T-cell (primary cell): ENCODE measurements at places on chromosomes 11 and 22.

- no peak for DNase-seq
These were observed 1.6 kb downstream of the TCP11L1 start for GRCh38 chr11:33040862-33041453.

GRCh38 chr11:94557421-94557820 is 9.7 kb upstream of the PIWIL4 start:
- no peak for DNase-seq

DNA sequence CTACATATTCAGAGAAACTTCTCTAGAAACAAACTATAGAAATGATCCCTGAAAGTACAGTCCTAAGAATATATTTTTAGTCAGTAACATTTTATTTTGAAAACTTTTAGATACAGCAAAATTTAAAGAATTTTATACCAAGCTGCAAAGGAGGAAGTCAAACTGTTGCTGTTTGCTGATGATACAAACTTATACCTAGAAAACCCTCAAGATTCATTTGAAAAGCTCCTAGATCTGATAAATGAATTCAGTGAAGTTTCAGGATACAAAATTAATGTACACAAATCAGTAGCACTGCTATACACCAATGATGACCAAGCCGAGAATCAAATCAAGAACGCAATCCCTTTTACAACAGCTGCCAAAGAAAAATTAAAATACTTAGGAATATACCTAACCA is 10.1 kb downstream of the ZBTB44 start:
- DNase-seq: no peak

DNA sequence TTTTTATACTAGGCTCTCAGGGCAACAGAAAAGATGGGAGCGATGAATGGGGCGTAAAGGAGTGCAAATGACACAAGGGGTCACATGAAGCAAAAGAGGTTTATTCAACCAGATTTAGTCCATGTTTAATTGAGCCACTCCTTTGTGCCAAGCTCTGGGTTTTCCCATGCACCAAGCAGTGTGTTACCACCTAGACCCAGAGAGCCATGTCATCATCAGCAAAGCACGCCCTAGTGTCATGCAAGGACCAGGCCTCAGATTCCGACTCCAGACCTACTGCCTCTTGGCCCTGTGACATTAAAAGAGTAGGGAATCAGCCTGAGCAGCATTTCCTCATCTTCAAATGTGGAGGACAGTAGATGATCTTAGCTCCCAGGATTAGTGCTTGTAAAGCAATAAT is 1.1 kb upstream of the IGLL5 start:
- no peak for DNase-seq

DNA sequence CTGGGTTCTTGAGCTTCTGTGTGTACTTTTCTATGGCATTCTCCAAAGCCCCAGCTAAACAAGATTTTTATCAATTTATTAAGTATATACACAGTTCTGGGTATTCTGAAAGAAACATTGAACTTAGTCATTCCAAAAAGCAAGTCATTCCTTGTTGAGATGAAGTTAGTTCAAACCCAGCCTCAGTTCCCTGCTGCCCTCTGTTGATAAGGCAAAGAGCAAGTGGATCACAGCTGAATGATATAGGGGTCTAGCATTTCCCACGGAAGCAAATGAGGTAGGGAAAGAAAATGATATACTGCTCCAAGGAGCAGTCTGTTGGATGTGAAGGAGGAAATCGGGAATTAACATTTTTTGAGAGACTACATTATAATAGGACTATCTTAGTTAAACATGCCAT is 841.8 kb upstream of the TENM4 start:
- DNase-seq: no peak

DNA sequence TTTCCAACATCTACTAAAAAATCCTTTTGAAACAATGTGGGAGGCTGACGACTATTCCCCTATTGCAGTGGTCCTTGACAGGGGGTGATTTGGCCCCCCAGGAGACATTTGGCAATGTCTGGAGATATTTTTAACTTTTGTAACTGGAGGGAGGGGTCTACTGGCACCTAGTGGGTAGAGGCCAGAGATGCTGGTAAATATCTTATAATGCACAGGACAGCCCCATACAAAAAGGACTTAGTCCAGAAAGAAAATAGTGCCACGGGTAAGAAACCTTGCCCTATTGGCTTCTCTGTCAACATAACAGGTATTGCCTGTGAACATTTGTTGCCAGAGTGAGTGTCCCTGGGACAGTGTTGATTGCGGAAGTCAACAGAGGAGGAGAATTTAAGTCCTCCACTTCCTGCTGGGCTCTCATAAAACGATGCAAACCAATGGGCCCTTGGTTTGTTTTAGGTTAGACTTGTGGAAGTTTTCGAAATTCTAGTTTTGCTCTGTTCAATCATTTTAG is 101.6 kb downstream of the MAML2 start:
- DNase-seq: no peak

DNA sequence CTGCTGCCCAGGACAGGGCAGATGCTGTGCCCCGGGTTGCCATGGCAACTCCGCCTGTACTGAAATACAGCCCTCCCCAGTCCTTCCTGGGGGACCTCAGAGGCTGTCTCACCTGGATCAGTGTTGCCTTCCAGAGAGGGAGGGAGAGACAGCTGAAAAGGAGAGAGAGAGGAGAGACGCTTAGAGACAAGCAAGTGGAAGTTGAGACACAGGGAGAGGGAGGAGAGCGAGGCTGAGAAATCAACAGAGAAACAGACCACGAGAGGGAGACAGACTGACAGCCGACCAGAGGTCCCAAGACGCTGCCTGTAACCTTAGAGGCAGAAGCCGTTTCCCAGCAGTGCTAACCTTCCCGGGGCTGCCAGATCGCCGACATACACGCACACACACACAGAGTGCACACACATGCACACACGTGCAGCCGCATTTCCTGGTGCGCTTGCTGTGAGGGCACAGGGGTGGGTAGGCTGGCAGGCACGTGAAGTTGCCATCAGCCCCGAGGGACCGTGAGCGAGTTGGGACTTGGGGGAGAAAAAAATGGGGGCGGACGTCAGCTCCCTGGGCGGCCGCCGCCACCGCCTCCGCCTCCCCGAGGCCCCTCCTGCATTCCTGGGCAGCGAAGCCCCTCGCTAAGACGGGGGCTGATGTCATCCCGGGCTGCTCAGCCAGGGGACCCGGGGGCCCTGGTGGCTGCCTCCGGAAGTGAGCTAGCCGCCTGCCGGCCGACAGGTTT is 88.6 kb upstream of the CRYBB3 start:
- peak; percentile 40 for DNase-seq

DNA sequence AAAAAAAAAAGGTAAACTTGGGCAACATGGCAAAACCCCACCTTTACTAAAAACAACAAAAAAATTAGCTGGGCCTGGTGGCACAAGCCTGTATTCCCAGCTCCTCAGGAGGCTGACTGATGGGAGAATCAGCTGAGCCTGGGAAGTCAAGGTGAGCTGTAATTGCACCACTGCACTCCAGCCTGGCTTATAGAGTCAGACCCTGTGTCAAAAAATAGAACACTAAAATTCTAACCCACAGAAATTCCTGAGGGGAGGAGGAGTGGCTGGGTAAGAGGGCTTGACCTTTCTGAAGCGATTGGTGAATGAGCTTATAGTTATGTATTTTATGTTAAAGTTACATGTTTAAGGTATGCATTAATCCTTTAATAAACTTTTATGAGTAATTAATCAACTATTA is 53.3 kb downstream of the FAT3 start:
- DNase-seq: no peak

- DNase-seq: no peak
These were observed 21.5 kb upstream of the PARVG start for GRCh38 chr22:44159221-44159620.

GRCh38 chr22:19233189-19233661 is 54.7 kb upstream of the SLC25A1 start:
- no peak for DNase-seq

DNA sequence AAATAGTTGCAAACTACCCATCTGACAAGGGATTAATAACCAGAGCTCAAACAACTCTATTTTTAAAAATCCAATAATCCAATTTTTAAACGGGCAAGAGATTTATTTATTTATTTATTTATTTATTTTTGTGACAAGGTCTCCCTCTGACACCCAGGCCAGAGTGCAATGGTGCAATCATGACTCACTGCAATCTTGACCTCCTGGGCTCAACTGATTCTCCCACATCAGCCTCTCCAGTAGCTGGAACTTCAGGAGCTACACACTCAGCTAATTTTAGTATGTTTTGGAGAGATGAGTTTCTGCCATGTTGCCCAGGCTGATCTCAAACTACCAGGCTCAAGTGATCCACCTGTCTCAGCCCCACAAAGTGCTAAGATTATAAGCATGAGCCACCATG is 267.2 kb upstream of the BLID start:
- no peak for DNase-seq

DNA sequence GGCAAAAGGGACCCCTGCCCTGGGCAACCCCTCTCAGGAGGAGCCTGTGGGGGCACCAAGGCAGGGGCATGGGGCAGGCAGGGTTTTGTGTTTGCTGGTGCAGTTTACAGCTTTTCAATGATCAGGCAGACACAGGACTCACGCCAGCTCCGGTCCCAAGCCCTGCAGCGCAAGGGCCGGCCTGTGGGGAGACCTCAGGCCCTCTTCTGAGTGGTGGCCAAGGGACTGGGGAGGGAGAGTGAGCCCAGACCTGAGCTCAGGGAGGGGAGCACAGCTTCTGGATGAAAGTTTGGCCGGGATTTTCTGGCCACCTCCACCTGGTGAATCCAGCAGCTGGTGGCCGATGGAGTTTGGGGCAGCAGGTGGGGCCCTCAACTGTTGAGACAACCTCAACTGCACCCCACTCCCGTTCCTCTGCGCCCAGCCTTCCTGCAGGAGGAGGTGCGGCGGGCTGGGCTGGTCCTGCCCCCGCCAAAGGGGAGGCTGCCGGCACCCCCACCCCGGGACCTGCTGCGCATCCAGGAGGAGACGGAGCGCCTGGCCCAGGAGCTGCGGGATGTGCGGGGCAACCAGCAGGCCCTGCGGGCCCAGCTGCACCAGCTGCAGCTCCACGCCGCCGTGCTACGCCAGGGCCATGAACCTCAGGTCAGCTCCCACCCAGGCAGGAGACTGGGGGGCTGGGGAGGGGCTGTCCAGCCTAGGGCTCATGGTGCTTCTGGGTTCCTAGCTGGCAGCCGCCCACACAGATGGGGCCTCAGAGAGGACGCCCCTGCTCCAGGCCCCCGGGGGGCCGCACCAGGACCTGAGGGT is 3.6 kb downstream of the TCIRG1 start:
- no peak for DNase-seq

GRCh38 chr22:34334893-34335292 is 414.6 kb upstream of the LARGE1 start:
- no peak for DNase-seq

DNA sequence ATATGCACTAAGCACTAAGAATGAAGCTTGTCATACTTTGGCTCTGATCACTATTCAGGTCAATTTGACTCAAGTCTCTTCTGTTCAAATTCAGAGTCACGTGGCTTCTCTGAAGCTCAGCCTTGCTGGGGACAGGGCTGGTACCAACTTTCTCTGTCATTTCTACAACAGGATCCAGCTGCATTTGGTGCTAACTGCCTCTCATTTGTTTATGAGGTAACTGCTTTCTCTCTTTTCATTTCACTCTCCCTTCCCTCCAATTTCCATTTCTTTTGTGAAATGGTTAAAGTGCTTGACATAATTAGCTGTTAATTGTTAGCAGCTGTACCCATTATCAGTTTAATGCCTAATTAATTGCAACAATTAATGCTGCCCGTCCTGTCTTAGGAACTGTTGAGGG is 259.7 kb upstream of the PLET1 start:
- DNase-seq: no peak

DNA sequence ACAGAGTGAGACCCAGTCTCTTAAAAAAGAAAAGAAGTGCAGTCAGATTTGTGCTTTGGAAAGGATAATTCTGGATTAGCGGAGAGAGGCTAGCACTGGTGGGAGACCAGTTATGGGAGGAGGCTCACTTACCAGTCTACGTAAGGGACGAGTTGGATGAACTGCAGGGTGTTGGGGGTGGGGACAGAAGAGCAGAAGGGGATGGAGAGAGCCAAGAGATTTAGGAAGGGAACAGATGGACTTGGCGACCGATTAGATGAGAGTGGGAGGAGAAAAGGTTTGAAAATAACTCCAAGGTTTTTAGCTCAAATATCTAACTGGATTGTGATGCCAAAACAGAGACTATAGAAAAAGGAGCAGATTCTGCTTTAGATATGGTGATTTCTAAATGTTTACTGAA is 81.4 kb downstream of the SFI1 start:
- no peak for DNase-seq

DNA sequence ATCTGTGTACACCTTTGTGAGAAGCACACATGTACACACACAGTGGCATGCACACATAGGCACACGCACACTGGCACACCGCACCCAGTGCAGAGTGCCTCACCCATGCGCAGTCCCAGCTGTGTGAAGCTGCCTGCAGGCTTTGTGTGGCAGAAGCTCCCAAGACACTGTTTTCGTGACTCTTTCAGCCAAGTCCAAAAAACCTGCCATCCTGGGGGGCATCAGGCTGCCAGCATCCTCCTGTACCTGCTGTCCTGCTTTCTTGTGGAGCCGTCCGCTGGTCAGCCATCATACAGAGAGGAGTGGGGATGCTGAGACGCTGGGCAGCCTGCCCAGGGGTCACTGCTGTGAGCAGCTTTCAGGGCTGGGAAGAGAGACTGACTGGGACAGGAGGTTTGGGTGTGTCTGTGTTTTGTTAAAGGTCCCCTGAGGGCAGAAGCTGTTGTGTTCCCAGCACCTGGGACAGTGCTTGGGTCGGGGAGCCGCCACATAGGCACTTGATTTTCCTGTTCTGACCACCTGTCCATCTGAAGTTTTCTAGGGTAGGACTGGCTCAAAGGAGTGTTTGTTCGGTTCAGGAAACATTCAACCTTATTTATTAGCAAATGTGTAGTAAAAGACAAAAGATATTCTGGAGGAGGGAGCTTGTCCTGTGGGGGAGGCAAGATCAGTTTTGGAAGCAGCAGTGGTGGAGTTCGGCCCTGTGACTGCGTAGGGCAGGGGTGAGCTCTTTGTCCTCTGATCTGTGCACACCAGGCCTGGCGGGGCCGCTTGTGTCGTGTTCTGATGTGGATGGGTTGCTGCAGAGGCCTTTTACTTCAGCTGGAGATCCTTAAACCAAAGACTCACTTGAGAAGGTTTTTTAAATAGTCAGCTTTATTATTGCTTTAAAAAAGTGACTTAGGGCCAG is 29.7 kb downstream of the AP2A2 start:
- DNase-seq: no peak

GRCh38 chr11:114027926-114028325 is 31.6 kb upstream of the ZBTB16 start:
- DNase-seq: no peak

DNA sequence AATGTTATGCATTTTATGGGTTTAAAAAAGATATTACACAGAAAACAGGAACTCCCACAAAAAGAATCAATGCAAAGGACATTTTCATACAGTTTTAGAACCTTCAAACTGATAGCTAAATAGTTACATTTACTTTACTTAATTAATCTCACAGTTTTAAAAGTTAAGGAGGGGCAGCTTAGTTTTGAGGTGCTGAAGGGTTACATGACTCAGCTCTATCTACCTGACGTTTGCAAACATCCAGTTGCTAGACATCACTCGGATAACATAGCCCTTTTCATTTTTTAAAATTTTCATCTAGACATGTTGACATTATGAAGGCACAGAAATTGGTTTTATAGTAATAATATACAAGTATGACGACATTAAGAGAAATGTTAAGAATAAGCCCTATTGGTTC is 53.7 kb upstream of the HSD17B12 start:
- no peak for DNase-seq

- DNase-seq: no peak
These were observed 3.9 kb downstream of the JOSD1 start for GRCh38 chr22:38696606-38697424.
